ENCODE measurements at places on chromosomes 5 and 9.

GRCh38 chr9:112326194-112326593 is 7.2 kb downstream of the PTBP3 start:
- no peak for DNase-seq

GRCh38 chr5:71013575-71013974 is 11.6 kb downstream of the NAIP start:
- DNase-seq: no peak

DNA sequence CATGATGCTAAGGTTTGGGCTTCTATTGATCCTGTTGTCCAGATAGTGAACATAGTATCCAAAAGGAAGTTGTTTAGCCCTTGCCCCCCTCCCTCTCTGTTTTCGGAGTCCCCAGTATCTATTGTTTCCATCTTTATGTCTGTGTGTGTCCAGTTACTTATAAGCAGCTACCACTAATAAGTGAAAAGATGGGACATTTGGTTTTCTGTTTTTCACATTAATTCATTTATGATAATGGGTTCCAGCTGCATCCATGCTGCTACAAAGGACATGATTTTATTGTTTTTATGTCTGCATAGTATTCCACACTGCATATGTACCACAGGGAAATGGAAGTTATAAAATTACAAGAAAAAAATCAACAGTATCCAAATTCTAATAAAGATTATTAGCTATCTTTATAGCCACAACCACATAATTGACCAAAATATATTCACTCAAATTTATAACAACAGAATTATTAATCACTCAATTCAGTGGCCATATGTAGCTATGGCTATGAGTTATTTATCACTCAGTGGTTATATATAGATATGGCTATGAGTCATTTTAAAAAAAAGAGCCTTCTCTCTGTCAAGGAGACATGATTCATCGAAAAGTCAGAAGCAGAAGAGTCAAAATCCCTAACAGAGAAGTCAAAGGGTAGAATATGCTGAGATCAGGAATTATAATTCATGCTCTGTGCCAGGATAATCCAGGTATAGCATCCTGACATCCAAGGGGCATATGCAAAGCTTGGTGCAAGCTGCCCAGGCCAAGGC is 367.5 kb downstream of the DEPDC1B start:
- DNase-seq: peak; percentile 14

DNA sequence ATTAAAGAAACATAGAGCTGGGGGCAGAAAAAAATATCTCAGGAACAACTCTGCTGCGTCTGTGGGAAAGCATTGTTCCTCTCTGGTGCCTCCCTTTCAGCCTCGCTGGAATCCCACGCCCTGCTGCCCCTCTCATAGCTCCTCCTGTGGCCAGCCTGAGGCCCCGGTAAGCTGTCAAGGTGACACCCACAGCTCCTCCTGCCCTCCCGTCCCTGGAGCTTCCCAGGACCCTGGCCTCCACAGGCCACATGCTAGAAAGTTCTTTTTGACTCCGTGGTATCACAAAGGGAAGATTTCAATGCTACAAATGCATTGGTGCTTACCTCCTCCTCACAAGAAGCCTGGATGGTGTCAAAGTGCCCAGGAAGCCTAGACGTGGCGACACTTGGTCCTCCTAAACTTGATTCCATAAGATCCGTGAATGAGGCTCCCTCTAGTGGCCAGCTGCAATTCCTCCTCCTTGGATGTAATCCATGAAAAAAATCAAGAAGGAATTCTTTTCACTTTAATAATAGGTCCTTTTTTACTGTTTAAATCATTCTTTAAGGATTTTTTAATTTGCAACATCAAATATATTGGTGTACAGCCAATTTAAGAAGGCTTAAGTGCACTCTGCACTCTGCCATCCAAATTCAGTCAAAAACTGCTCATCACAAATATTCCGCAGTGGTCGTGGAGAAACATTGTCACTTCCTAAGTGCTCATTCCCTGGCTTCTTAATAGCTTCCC is 104.9 kb downstream of the CFAP90 start:
- DNase-seq: peak; percentile 78

DNA sequence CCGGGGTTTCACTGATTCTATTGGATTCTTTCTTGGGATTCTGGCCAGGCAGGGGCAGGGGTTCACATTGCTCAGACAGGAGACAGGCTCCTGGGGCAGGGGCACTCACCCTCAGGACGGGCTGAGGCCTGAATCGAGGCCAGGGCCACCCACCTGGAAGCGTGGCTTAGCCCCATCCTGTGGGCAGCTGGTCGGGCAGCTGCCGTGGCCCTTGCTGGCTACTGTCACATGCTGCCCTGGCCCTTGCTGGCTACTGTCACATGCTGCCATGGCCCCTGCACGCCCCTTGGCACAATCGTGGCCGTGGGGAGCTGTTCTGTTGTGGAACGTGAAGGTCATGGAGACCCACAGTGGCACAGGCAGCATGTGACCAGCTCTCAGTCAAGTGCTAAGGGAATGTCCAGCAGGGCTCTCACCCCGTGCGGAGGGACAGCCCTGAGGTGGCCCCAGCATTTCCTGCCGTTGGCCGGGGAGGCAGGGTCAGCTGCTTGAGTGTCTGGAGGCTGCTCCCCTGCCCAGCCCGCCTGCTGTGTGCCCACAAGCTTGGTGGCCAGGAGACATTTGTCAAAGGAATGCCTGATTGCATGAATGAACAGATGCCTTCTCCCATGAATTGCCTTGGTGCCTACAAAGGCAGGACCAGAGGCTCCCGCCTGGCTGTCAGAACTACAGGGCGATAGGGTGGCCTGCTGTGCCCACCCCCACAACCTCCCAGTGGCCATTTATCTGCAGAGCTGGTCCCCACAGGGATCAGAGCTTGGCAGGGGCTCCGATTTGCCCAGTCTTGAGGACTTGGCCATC is 16.9 kb upstream of the TMEM250 start:
- DNase-seq: no peak

- DNase-seq: peak; percentile 80
Measured at GRCh38 chr9:96856363-96857286, 2.3 kb upstream of the ZNF782 start.

- no peak for DNase-seq
Measured at GRCh38 chr9:94630833-94631232, 8.5 kb downstream of the FBP1 start.

DNA sequence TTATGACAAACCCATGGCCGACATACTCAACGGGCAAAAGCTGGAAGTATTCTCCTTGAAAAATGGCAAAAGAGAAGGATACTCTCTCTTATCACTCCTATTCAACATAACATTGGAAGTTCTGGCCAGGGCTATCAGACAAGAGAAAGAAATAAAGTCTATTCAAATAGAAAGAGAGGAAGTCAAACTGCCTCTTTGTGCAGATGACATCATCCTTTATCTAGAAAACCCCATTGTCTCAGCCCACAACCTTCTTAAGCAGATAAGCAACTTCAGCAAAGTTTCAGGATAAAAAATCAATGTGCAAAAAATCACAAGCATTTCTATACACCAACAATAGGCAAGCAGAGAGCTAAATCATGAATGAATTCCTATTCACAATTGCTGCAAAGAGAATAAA is 1799.9 kb upstream of the ACO1 start:
- DNase-seq: peak; percentile 44

DNA sequence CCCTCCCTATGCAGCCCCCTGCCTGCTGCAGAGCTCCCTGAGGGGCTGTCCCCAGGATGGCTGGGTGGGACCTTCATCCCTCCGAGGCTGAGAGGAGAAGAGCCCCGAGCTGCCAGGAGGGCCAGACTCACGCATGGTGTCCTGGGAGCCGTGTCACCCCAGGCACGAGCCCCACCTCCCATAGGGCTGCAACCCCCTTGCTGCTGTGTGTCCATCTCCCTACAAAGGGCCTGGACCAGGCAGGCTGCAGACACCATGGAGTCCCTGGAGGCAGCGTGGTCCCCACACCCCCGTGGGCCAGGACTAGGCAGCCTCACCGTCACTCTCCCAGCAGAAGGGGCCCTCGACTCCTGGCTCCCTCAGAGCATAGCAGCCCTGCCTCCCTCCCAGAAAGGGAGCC is 11.2 kb upstream of the SEC16A start:
- no peak for DNase-seq

GRCh38 chr5:151063142-151063989 is 17.5 kb downstream of the TNIP1 start:
- peak; percentile 79 for DNase-seq

DNA sequence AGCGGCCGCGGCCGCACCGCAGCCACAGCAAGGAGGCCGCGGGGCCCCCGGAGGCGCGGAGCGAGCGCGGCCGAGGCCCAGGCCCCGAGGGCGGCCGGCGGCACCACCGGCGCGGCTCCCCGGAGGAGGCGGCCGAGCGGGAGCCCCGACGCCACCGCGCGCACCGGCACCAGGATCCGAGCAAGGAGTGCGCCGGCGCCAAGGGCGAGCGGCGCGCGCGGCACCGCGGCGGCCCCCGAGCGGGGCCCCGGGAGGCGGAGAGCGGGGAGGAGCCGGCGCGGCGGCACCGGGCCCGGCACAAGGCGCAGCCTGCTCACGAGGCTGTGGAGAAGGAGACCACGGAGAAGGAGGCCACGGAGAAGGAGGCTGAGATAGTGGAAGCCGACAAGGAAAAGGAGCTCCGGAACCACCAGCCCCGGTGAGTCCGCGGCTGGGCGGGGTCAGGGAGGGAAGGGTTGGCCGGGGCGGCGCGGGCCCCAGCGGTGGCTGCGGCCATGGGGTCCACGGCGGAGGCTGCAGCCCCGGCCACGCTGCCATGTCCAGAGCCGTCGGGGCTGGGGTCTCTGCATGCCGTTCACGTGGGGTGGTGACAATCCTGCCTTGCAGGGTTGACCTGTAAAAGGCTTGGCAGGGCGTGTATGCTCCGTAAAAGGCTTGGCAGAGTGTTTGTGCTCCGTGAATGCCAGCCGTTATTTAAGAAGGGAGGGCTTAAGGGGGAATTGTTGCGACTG is 146.0 kb downstream of the CACNA1B start:
- DNase-seq: no peak

DNA sequence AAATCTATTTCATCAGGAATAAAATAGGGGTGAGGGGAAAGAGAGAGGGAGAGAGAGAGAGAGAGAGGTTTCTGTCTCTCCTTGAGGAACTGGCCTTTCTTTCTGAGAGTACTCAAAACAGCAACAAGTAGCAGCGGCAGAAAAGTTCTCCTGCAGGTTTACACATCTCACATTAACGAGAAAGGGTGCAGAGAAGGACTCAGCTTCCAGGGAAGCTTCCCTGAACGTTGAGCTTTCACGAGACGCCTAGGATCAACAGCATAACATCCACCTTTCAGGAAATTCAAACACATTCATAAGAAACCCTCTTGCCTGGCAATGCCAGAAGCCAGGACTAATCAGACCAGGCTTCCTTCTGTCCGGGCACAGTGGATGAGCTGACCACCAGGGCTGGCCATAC is 162.9 kb downstream of the ZDHHC21 start:
- DNase-seq: no peak

GRCh38 chr9:79694676-79695400 is 123.1 kb downstream of the TLE4 start:
- DNase-seq: peak; percentile 47

- peak; percentile 41 for DNase-seq
Measured at GRCh38 chr5:39013938-39014337, 60.3 kb downstream of the RICTOR start.

DNA sequence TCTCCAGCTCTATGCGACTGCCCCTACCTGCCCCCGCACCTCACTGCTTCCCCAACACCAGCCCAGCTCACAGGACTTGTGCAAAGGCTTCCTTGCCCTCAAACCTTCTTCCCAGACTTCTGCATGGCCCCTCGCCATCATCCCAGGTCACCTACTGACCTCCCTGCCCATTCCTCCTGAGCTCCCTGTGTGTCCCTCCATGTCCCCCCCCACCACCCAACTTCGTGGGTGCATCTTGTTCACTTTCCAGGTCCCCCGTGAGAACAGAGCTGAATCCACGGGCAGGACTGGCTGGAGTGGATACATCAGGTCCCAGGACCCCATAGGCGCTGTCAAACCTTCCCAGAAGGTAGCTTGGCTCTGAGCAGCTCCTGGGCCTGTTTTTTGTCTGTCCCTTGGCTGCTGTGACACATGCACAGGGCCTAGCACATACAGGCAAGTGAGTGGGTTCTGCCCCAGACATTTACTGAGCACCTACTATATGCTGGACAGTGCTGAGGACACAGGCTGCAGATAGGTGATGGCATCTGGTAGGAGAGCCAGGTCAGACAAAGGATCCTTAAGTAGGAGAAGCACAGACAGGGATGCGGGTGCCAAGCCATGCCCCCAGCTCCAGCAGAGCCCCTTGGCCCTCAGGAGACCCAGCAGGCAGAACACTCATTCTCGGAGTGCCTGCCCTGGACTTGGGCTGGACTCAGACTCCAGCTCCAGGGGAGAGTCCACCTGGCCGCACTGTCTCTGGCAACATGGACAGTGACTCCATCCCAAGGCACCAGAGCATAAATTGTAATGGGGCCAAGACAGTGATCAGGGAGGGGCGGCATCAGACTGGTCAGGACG is 15.0 kb downstream of the NINJ1 start:
- DNase-seq: no peak
